Stimulated activated CD4-positive, alpha-beta T cell treated with anti-CD3 and anti-CD28 coated beads, TNF-alpha, amount 100 ng/mL, for 1 hour (primary cell): ENCODE measurements at places on chromosomes 7 and 10.
A peak's percentile ranks its signal among the peaks of the same experiment; 100 is the strongest.

- no peak for DNase-seq
Measured at GRCh38 chr10:18397906-18398305, 253.5 kb downstream of the NSUN6 start.

- no peak for DNase-seq
Measured at GRCh38 chr10:112385201-112385600, 11.3 kb downstream of the ACSL5 start.

- peak; percentile 27 for DNase-seq
Measured at GRCh38 chr7:150481186-150481920, 30.9 kb downstream of the GIMAP8 start.

DNA sequence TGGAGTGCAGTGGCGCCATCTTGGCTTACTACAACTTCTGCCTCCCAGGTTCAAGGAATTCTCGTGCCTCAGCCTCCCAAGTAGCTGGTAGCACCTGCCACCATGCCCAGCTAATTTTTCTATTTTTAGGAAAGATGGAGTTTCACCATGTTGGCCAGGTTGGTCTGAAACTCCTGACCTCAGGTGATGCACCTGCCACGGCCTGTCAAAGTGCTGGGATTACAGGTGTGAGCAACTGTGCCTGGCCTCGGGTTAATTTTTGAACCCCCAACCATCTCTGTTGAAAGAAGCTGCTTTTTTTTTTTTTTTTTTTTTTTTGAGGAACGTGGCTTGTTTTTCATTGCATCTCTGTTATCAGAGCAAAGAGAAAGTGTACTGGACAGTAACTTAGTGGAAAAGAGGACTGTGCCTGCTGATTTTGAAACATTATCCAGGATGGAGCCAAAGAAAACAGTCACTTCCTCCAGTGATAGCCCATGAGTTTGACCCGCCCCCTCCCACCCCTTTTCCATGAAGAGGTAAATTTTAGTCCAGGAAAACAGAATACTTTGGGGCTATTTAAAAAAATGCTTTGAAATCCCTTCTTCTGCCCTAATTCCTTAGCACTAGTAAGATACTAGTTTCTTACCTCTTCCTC, 38.3 kb downstream of the WBP1L start:
- DNase-seq: no peak

- no peak for DNase-seq
Measured at GRCh38 chr10:85666102-85666501, 700.5 kb downstream of the GRID1 start.

- DNase-seq: no peak
Measured at GRCh38 chr7:139708541-139708940, 69.3 kb downstream of the HIPK2 start.

DNA sequence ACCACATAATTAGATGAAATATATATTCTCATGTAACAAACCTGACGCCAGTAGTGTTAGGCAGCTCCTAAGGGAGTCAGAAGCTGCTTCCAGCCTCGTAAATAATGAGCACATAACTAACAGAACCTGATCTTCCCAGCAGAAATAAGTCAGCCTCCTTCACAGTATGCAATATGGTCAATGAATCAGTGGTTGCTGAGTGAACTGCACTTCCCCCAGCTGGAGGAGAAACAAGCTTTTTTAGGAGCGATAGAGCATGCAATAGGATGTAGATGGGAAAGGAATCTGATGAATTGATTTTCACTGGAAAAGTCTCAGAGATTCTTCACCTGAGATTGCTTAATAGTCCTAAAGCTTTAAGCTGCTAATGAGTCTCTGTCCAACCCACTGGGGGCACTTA, 337.2 kb upstream of the LRGUK start:
- DNase-seq: no peak

DNA sequence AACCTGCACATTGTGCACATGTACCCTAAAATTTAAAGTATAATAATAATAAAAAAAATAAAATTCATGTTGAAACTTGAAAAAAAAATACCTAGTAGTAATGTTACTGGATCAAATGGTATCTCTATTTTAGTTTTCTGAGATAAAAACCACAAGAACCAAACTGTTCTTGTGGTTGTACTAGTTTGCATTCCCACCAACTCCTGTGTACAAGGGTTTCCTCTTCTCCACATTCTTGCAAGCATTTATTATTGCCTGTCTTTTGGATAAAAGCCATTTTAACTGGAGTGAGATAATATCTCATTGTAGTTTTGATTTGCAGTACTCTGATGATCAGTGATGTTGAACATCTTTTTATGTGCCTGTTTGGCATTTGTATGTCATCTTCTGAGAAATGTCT, 177.7 kb downstream of the KIF20B start:
- no peak for DNase-seq

DNA sequence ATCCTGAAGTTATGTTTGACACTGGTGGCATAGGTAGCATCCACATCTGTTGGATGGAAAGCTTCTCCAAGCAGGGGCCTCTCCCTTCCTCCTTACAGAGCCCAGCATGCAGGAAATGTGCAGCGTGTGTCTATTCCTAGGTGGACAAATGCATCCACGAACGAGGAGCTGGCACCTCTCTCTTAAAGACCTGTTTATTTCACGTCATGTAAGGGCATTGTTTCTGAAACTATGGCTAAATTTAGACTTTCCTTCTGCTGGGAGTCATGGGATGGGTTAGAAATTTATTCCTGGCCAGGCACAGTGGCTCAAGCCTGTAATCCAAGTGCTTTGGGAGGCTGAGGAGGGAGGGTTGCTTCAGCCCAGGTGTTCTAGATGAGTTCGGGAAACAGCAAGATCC, 208.4 kb upstream of the SVIL start:
- no peak for DNase-seq

DNA sequence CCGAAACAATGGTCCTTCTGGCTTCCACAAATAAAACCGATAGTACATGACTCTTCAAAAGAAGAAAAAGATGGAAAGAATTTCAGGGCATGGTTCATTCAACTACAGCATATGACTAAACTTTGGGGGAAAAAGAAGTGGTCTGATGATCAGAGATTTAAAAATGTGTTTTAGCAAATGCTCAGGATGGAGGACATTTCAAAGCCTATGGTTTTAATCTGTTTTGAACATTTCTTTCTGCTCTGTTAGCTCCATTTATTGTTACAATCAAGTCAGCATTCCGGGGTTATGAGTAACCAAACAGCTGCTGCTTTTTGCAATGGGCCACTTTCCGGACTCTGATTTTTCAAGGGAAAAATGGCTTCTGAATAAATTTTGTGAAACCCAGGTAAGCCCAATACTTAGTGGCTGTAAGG, 142.4 kb downstream of the CUBN start:
- no peak for DNase-seq

DNA sequence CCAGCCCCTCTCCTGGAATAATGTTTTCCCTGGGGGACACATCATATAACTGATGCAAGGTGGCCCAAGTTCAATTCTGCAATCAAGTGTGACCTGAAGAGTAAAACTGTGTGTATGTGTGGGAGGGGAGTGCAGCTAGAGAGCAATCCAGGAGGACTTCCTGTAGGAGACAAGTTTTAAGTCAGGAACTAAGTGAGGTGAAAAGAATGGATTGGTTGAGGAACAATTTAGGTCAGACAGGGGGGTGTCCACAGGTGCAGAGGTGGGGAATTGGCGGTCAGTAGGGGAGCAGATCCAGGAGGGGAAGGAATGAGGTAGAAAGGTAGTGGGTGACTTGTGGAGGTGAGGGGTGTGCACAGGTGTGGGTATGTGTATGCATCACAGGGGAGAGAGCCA, 82.6 kb downstream of the NEURL1 start:
- DNase-seq: no peak

GRCh38 chr7:19107356-19108146, 9.9 kb downstream of the TWIST1 start:
- no peak for DNase-seq

- DNase-seq: peak; percentile 58
Measured at GRCh38 chr7:100694098-100694745, at the start of gene GIGYF1. Gene GIGYF1, minus strand, starts transcription at chr7:100694250. Its CDS starts 6,012 bp downstream, at chr7:100688238.

GRCh38 chr10:72329290-72330068, 25.2 kb downstream of the DNAJB12 start:
- DNase-seq: no peak

DNA sequence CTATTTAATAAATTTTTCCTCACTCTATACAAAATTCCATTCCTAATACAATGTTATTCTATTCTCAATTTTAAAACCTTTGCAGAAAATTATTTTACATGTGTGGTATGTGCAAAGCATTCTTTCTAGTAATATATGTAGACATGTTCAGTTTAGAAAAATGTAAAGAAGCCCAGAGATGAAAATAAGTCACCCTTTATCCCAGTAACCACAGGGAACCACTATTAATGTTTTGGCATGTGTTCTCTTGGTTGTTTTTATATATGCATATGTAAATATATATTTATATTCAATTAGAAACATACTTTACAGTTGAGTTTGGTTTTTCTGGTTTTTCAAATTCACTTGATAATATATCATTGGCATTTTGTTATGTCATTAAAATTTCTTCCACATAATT, 14.8 kb upstream of the GLCCI1 start:
- DNase-seq: no peak

DNA sequence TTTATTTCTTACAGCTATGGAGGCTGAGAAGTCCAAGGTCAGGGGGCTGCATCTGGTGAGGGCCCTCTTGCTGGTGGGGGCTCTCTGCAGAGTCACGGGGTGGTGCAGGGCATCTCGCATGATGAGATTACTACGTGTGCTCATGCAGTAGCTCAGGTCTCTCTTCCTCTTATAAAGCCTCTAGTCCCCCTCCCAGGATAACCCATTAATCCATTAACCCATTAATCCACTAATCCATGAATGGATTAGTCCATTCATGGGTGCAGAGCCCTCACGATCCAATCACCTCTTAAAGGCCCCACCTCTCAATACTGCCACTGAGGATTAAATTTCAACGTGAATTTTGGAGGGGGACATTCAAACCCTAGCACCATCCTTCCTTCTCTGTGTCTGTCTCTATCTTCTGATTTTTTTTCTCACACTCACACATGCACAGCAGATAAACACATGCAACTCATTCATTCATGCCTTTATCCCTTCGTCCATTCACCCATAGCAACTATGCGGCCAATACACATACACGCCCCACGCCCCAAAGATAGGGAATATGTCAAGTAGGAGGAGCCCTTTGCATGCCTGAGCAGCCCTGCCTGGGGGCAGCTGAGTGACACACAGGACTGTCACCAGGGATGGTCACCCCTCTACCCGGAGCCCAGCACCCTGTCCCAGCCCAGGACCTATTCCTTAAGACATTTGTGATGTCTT, 86.5 kb downstream of the C10orf105 start:
- DNase-seq: no peak

DNA sequence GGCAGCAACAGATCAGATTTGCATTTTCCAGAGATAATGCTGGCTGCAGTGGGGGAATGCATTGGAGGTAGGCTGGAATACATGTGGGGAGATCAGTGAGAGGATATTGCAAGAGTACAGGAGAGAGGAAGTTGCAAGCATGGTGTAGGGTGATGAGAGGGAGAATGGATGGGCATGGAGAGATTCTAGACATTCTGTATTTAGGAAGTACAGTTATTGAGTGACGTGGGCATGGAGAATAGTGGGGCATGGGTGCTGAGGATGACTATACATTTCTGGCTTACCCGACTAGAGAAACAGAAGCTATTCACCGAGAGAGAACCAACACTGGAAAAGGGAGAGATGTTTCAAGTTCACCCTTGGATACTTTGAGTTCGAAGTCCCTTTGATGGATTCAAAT, 116.9 kb upstream of the SVIL start:
- DNase-seq: no peak

GRCh38 chr10:8369666-8370065, 315.2 kb downstream of the GATA3 start:
- DNase-seq: no peak

- DNase-seq: no peak
Measured at GRCh38 chr10:100736144-100736808, 9.1 kb upstream of the PAX2 start.

GRCh38 chr10:30466445-30466844, 32.5 kb downstream of the MAP3K8 start:
- DNase-seq: no peak
